Epithelial cell of esophagus (primary cell): ENCODE measurements at places on chromosomes 3 and 15.
A peak's percentile ranks its signal among the peaks of the same experiment; 100 is the strongest.

DNA sequence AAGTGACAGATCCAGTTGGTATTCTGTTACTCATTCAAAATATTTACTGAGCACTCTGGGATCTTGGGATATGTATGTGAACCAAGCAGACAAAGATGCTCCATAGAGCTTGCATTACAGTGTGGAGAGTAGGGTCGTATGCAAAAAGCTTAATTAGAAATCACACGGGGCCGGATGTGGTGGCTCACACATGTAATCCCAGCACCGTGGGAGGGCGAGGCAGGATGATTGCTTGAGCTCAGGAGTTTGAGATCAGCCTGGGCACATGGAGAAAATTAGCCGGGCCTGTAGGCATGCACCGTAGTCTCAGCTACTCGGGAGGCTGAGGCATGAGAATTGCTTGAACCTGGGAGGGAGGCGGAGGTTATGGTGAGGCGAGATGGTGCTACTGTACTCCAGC is 68.7 kb upstream of the MB21D2 start:
- DNase-seq: no peak

- no peak for DNase-seq
Observed at GRCh38 chr3:38002291-38002876, 11.8 kb downstream of the VILL start.

DNA sequence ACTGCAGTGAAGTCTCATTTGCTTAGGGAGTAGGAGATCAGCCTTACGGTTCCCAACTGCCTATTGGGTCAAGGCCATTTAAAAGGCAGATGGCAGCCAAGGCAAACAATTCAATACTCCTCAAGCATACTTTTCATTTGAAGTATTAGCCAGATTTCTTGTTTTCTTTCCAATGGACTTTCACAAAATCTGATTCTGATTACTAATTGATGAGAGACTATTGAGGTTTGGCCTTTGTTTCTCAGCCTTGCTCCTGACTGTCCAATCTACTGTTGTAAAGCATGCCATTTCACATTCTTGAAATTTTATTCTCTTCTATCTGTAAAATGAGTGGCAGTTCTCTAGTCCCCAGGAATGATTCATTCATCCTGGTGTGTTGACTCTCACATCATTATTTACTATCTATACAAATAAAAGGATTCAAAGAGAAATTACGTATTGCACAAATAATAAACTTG is 166.2 kb upstream of the TGFBR2 start:
- peak; percentile 24 for DNase-seq

GRCh38 chr3:113804661-113805060 is 33.9 kb upstream of the GRAMD1C start:
- no peak for DNase-seq

DNA sequence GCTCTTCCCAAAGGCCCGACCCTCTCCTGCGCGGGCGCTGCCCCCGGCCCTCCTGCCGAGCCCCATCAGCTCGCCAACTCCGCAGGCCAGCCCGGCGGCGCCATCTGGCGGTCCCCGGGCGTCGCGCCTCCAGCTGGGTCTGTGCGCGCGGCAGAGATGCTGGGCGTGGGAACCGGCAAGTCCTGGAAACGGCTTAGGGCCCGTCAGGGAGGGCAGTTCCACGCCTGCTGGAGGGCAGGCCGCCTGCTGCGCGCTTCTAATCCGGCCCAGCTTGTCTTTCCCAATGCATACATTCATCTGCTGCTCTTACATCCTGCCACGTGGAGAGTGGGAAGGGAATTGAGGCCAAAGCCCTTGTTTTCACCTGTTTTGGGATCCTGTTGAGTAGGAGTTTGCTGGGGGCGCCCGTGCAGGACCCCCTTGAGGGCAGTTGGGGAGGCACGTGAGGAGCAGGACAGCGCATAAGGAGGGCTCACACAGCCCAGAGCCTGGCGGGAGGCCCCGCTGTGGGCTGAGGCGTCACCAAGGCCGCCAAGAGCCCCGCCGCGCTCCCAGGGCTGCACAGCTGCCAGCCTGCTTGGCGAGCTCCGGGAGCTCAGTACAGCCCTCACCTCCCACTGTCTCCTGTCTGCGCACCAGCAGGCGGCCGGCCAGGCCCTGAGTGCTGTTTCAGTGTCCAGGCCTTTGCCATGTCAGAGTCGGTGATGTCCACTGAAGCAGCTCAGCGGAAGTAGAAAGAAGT is 165.6 kb downstream of the NSMCE3 start:
- peak; percentile 70 for DNase-seq

- DNase-seq: peak; percentile 48
Observed at GRCh38 chr3:42660898-42661297, 7.4 kb downstream of the ZBTB47 start.

DNA sequence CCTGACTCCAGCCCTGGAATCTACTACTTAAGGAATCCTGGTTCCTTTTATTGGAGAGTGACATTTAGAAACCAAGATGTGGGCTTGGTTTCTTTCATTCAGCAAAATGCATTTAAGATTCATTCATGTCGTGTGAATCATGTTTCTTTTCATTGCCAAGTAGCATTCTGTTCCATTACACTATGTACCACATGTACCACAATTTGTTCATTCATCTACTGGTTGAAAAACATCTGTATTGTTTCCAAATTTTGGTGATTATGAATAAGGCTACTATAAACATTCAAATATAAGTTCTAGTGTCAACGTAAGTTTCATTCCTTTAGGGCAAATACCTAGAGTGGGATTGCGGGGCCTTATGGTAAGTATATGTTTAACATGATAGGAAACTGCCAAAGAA is 264.2 kb downstream of the VPS13C start:
- peak; percentile 1 for DNase-seq

- no peak for DNase-seq
Observed at GRCh38 chr3:116449546-116450350, 4.5 kb upstream of the LSAMP start.

GRCh38 chr3:115436767-115437301 is 186.5 kb upstream of the GAP43 start:
- DNase-seq: peak; percentile 84

- DNase-seq: no peak
Observed at GRCh38 chr15:42359985-42360384, 684 bp downstream of the CAPN3 start.

- no peak for DNase-seq
Observed at GRCh38 chr15:59115047-59115446, 10.1 kb downstream of the CCNB2 start.

DNA sequence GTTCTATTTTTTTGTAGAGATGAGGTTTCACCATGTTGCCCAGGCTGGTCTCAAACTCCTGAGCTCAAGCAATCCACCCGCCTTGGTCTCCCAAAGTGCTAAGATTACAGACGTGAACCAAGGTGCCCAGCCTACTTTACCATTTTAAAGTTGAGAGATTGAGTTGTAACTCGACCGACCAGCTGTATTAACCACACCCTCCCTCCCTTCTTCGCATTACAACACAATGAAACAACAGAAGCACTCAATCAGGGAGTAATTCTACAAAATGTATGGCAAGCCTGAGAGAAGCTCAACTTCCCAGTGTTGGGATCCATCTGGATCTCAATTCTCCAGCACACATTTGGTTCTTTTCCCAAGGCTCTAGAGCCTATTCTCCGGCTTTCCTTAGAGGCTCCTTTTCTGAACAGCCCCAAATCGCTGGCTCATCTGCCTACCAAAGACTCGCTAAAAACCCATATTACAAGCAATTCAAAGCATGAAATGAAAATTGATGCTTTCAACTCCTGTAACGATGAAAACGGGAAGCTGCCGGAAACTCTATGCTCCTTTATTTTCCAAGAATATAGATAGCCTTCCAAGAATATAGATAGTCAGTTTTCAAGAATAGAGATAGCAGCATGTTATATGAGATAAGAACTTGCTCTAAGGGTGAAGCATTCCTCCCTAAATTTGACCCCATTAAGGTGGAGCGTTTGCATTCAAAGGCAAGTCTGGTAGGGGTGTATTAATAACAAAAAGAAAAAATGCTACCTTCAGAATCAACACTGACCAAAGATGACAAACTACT is 450.9 kb downstream of the MAGI1 start:
- peak; percentile 29 for DNase-seq

DNA sequence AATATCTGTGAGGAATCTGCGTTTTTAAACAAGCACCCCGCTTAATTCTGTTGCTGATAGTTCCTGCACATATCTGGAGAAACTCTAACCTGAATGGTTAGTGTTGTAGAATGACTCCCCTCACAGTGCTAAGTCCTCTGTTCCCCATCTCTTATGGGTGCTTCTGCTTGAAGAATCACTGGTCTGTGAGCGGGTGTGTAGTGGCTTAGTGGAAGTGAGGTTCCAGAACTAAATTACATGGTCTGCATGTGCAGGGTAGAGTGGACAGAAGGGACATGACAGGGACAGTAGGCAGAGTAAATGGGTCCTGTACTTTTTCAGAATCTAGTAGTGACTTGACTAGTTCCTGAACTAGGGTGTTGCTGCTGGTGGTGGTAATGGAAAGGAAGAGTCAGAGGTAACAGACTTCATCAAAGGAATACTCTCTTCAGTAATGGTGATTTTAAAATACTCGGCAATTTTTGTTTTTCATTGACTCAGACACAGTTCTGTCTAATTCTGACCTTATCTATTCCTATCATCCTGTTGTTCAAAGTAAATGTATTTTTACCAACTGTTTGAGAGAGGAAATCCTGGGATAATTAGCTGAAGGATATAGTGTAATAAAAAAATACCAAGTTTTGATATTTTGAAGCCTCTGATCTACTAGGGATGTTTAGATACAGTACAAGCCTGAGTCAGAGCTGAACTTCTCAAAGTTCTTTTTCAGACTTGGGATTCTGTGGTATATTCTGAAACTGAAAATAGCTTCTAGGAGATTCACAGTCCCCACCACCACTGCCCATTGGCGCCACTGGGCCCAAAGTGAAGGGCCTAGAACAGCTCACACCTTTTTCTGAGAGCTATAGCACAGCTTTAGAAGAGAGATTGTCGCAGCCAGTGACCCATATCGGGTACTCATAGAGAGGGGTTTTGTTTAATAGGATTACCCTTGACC is 55.5 kb downstream of the FNDC3B start:
- DNase-seq: no peak

- no peak for DNase-seq
Observed at GRCh38 chr3:141610939-141611338, 124.1 kb downstream of the RASA2 start.

GRCh38 chr3:46538803-46539442 is 27.2 kb downstream of the LRRC2 start:
- no peak for DNase-seq

DNA sequence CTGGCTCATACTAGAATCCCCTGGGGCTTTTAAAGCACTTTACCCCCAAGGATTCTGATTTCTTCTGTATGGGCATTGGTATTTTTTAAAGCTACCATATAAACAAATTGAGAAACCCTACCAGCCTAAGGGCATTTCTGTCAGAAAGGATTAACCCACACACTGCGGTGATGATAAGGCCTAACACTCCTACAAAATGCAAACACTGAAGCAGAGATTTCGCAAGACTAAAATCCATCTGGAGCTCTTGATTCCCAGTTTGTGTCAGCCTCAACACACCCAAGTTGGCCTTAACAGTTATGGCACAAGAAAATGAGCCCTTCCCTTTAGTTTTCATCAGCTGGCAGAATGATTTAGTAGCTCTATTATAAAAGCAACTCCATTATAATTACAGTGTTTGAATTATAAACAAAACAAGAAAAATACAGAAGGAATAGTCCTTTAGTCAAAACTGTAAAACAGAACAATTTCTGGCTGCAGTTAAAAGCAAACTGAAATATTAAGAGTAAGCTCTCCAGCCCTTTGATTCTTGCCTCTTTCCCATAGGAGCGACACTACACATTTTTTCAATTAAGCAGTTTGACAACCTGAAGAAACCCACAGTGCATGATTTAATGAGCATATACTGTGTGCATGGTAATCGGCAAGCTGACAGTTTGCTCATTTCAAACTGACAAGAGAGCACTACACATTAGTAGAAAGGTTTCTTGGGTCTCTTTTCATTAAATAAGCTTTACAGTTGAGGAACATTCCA is 441.2 kb downstream of the FHIT start:
- peak; percentile 92 for DNase-seq

GRCh38 chr3:101069901-101070798 is 76.9 kb upstream of the ABI3BP start:
- DNase-seq: peak; percentile 60

DNA sequence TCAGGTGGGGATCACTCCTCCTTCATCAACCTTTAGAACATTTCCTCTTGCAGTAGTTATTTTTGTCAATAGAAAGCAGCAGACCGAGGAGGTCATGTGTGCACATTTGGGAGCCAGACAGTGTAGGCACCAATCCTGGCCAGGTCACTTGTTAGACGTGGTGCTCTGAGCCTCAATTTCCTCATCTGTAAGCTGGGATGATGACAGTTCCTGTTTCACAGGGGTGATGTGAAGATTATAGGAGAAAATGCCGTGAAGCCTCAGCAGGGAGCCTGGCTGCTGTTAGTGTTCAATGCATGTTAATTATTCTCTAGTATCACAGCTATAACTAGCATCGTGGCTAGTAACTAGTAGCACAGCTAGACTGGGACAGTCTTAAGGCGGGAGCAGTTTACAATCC is 64.7 kb downstream of the ATP2B2 start:
- DNase-seq: no peak

DNA sequence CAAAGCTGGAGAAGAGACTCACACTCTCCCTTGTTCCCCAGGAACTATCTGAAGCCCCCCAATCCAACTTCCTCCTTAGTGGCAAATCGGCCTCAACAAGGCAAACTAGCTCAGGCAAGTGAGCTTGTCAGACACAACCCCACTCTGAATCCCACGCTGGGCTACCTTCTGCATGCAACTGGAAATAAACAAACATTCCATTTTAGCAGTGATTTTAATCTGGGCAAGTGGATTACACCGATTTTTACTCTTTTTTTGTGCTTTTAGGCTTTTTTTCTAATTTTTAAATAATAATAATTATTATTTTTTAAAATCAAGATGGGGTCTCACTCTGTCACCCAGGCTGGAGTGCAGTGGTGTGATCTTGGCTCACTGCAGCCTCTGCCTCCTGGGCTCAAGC is 2.9 kb upstream of the NOX5 start:
- no peak for DNase-seq

DNA sequence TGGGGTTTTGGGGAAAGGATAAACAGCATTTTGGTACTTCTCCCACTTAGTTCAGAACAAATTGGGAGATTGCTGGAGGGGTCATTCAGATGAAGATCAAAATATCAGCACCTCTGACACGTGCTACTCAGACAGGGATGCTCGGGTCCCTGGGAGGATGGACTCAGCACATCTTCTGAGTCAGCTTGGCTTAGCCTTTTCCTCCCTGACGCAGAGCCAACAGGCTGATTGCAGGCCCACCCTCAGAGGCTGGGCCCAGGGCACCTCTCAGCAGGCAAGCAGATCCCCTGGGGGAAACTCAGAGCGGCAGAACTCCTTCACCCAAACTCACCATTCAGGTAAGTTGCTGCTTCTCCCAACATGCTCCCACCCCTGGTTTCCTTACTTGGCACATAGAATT is 304.9 kb downstream of the TLE3 start:
- no peak for DNase-seq
